ENCODE measurements at places on chromosomes 11 and 22. TPM values are rescaled to one million over a fixed set of nuclear protein-coding genes. Genes with fewer than 3 reads are reported as not detected.

APOBEC3C gene
- total RNA-seq = 144 TPM

EXPH5 gene
- 3.3 TPM for total RNA-seq

MYO18B gene
- total RNA-seq = 2.0 TPM

NLRP14 gene
- total RNA-seq = not detected

MMP26 gene
- not detected for total RNA-seq

TYMP gene
- total RNA-seq = 126 TPM

UNC93B1 gene
- 34.3 TPM for total RNA-seq

DNAJB13 gene
- total RNA-seq = 0.15 TPM

- DNase-seq = no peak
These were observed 25.5 kb downstream of the PAAF1 start for GRCh38 chr11:73902303-73902702.

DNA sequence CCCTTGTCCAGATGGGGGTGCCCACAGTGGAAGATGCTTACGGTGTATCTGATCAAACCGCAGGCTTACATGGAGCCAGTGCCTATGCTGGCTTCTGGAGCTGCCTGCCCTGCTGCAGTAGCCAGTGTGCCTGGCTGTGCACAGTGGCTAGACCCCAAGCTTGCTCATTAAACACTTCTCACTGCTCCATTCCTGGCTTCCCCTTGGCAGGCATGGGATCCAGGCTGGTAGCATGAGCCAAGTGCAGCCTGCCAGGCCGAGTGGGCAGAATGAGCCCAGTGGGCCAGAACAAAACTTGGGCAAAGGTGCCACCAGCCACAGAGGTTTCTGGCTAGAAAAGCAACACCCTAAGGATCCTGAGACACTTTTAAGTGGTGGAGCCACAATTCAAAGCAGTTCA lies 55.4 kb upstream of the B3GNT6 start:
- DNase-seq = no peak

- DNase-seq = no peak
These were observed 2.1 kb downstream of the LGALS1 start for GRCh38 chr22:37677493-37677974.

DNA sequence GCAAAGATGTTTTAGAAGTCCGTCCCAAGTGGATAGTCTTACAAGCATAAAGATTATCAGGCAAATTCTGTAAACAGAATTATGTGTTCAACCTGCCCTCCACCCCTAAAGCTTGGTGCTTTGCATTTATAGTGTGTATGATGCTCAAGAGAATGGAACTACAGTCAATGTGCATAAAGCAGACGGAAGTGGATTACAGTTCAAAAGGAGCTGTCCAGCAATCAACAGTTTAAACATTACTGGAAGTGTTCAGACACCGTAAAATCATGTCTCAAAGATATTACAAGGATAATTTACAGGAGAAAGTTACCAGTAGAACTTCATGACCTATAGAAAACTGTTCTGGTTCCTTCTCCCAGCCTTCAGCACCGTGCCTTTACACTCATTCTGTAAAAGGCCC lies 1.0 kb downstream of the RIC3 start:
- DNase-seq = no peak

GRCh38 chr11:119025978-119026766 lies 4.5 kb downstream of the SLC37A4 start:
- DNase-seq = no peak

GRCh38 chr11:62705880-62706849 lies 1.1 kb downstream of the BSCL2 start:
- peak; percentile 94 for DNase-seq

GRCh38 chr22:44825310-44826150 lies 73.2 kb downstream of the ARHGAP8 start:
- DNase-seq = no peak

DNA sequence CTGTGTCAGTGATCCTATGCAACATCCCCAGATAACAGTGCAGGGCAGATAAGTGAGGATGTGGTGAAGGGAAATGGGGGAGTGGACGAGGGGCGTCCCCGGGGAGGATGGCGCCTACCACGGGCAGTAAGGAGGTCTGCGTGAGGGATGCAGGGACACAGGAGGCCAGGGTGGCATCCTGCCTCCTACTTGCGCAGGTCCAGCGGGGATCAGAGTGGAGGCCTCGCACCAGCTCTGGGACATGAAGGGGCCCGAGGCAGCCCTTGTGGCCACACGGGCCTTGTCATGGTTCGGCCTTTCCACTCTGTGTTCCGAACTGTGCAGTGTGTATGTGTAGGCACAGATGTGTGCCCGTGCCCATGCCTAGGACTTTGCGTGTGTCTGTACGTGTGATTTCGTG lies 1227.5 kb downstream of the BRD1 start:
- no peak for DNase-seq

GRCh38 chr22:28443526-28443876 lies 236.1 kb downstream of the TTC28 start:
- DNase-seq = peak; percentile 36

DNA sequence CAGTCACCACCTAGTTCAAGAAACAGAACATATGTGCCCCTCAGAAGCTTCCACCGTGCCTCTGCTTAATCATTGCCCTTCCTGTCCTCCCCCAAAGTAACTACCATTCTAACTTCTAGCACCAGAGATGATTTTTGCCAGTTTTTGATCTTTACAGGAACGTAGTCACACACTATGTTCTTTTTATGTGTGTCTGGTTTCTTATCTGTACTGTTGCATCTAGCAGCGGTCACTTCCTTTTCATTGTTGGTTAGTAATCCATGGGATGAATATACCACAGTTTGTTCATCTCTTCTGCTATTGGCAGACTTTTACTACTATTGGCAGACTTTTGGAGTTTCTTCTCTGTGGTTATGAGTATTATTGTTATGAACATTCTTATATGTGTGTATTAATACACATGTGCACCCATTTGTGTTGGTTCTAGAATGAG lies 34.6 kb downstream of the SPECC1L start:
- peak; percentile 33 for DNase-seq

DNA sequence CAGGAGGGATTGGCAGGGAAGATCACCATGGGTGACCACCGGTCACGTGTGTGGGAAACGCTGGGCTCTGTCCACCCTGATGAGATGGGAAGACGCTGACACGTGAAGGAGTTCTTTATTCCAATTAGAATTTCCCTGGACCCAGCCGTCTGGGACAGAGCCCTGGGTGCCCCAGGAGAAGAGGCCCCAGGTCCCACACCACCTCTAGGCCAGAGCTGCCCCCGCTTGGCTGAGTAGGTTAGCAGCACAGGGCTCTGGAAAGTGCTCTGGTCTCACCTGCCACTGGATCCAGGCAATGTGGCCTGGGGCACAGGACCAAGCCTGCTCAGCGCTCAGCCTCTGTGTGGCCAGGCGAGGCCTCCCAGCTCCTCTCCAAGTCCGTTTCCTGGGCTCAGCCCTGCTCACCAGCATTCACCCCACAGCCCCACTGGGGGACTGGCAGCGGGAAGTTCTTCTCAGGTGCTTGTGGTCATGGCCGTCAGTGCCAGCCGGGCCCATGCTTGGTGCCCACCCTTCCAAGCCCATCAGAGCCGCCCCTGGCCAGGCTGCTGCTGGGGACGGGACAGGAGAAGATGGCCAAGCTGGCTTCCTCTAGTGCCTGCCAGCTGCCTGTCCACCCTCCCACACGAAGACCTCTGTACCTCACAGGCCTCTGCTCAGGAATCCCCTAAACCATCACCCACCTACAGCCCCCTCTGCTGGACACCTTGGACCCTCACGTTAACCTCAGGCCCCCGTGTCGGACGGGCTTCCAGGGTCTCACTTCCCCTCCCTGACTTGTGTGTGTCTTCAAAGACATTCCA lies 62.5 kb upstream of the FGF3 start:
- no peak for DNase-seq

DNA sequence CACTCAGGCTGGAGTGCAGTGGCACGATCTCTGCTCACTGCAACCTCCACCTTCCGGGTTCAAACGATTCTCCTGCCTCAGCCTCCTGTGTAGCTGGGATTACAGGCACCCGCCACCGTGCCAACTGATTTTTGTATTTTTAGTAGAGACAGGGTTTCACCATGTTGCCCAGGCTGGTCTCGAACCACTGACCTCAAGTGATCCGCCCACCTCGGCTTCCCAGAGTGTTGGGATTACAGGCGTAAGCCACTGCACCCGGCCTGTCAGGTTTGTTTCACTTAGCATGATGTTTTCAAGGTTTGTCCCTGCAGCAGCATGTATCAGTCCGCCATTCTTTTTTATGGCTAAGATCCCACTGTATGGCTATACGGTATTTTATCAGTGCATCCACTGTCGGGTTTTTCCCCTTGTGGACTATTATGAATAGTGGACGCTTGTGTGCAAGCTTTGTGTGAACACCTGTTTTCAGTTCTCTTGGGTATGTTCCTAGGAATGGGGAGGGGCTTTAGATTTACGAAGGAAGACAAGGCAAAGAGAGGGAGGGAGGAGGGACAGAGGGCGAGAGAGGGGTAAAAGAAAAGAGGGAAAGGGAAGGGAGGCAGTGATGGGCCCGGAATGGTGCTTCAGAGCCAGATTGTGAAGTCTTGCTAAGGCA lies 13.9 kb upstream of the CDC42EP2 start:
- DNase-seq = no peak

DNA sequence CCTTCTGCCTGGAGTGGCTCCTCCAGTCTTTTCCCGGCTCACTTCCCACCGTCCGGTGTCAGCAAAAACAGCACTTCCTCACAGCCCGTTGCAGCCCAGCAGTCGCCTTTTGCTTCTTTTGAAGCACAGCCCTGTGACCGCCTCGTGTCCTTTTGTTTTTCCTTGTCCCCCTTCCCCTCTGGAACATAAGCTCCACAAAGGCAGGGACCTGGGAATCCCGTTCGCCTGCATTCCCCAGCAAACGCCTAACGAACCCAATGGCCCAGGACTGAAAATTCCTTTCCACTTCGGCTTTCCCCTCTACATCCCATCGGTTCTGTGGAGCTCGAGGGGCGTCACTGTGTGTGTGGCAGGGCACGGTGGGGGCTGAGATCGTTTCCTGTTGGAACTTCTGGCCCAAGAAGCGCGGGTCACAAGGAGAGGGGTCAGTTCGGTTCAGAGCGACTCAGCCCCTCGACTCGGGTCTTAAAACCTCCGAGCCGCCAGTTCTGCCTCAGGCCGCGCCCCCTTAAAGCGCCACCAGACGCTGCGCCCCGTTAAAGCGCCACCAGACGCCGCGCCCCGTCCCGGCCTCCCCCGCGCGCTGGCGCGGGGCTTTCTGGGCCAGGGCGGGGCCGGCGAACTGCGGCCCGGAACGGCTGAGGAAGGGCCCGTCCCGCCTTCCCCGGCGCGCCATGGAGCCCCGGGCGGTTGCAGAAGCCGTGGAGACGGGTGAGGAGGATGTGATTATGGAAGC lies 841 bp downstream of the RIC8A start:
- peak; percentile 87 for DNase-seq

- no peak for DNase-seq
These were observed 1.7 kb downstream of the ZBED4 start for GRCh38 chr22:49855251-49855911.

- no peak for DNase-seq
These were observed 28.1 kb downstream of the ZNF214 start for GRCh38 chr11:6992026-6992425.

DNA sequence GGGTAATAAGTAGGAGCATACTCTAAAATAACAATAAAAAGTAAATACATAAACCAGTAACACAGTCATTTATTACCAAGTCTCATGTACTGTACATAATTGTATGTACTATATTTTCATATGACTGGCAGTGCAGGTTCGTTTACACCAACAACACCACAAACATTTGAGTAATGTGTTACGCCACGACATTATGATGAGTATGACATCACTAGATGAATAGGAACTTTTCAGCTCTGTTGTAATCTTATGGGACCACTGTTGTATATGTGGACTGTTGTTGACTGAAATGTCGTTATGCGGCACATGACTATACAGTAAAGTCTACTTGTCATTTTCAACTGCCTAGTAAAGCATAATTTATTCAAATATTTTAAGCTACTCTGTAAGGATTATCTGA lies 18.6 kb downstream of the KIF18A start:
- DNase-seq = no peak

DNA sequence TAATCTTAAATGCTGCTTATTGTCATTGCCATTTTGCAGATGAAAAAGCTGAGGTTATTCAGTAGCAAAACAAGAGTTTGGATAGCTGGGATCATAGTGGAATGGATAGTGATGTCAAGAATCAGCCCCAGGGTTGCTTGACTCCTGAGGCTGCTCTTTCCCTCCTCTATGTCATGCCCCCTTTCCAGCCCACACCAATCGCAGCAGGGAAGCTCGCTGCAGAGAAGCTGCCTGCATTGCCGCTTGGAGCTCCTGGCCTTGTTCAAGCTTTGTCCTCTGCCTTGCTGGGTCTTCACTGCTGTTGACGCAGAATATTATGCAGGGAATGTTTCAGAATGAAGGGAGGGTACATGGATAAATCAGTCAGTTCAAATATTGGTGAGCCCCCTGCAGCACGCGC lies 128.8 kb upstream of the RASSF10 start:
- no peak for DNase-seq

GRCh38 chr22:27164781-27165503 lies 507.6 kb downstream of the MIAT start:
- no peak for DNase-seq

- no peak for DNase-seq
These were observed 388.6 kb downstream of the MN1 start for GRCh38 chr22:27412866-27413445.

GRCh38 chr22:24370401-24370800 lies 57.0 kb upstream of the ADORA2A start:
- no peak for DNase-seq

GRCh38 chr22:36010090-36010489 lies 18.5 kb downstream of the RBFOX2 start:
- no peak for DNase-seq
